ENCODE measurements at places on chromosomes 6 and 20.
A peak's percentile ranks its signal among the peaks of the same experiment; 100 is the strongest.

DNA sequence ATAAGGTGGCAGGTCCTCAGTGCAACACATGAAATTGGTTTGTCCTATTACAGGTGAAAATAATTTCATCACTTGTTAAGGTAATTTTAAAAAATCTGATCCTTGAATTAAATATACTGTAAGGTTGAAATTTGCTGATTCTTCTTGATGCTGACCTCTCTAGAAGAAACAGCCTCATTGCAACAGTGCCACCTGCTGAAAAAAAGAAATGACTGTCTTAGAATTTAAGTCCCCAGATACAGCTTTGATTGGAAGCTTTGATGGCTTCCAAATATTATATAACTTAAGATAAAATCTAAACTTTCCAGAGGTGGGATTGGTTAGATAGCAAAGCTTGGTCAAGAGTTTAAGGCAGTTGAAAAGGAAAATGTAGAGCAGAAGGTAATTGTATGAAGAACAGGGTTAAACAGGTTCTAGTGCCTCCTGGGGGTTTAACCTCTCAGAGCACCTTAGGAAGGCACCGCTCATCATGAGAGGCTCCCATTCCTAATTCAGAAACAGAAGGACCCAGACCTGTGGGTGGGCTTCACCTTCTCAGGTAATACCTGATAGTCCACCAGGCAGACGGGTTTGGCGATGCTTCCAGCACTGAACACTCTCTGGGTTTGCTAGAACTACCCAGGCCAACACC lies 401.0 kb downstream of the PAX1 start:
- no peak for DNase-seq

DNA sequence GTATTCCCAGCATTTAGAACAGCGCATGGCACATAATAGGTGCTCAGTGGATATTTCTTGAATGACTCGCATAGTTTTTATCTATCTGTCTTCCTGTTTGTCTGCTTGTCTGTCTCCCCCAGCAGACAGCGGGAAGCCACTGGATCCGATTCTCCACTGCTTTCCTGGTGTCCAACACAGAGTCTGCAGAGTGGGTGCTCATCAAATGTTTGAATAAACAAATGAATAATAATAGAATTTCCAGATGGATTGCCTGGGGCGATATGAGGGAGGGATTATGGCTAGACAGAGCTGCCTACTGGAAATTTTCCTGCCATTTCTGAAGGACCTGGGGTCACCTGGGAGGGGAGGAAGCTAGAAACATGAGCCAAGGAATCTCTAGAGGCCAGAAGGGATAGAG lies 18.9 kb downstream of the CDH22 start:
- DNase-seq = no peak

- DNase-seq = peak; percentile 68
Measured at GRCh38 chr20:44598423-44599305, 16.3 kb downstream of the PKIG start.

- DNase-seq = no peak
Measured at GRCh38 chr6:167977717-167978467, 19.6 kb upstream of the KIF25 start.

- DNase-seq = no peak
Measured at GRCh38 chr6:56458324-56458884, 184.3 kb downstream of the DST start.

DNA sequence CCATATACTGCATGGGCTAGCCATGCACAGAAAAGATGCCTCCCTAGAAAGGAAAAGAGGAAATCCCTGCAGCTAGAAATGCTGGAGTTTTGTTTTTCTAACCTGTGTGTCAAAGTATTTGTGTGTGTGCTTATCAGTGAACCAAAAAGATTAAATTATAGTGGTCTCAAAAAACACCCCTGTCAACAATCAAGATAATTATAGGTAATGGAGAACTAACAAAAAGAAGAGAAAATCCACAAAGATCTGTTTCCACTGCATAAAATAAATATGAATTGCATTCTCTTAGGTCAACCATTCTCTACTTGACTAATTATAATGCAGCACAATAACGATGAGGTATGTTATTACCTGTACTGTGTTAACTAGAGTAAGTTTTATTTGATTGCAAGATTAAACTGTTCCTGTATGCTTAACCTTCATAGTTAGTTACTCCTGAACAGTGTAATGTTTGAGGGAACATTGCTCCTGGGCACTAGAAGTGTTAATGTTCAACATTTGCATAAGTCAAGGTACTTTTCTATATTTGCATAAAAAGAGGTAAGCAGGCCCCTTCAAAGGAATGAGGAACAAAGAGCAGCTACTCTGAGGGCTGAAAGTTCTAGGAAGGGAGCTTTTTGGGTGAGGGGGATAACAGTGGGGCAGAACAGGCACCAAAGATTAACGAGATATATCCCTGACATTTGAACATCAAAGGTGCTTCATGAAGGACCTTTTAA lies 212.1 kb downstream of the BTBD9 start:
- DNase-seq = peak; percentile 46

- no peak for DNase-seq
Measured at GRCh38 chr20:3094848-3095629, 10.5 kb upstream of the AVP start.

GRCh38 chr6:98932381-98932780 lies 15.4 kb downstream of the FBXL4 start:
- DNase-seq = no peak

GRCh38 chr6:163335671-163336545 lies 78.6 kb upstream of the QKI start:
- DNase-seq = no peak

Data from GM12865 (cell line).